ENCODE measurements at places on chromosomes 7 and 10.

GRCh38 chr10:76509446-76509845 lies 1078.0 kb downstream of the LRMDA start:
- peak; percentile 16 for DNase-seq

- DNase-seq: peak; percentile 38
Observed at GRCh38 chr7:134362587-134363483, 46.1 kb upstream of the SLC35B4 start.

GRCh38 chr7:10703059-10703458 lies 270.6 kb upstream of the PHF14 start:
- no peak for DNase-seq

DNA sequence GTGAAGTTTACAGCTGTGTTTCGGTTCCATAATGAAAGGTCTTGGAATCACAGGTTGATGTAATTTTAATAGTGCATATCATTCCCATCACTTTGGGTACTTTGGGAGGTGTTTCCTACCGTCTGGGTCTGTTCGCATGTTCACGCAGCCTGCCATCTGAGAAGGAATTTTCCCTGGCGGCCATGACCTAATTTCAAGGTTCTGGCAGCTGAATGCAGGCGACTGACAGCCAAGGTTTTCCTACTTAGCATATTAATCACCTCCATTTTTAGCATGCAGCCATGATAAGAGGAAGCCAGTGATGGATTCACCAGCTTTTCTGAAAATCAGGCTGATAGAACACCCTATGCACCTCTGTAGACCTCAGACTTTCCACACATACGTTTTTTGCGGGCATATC lies 319.1 kb upstream of the TMEM229A start:
- no peak for DNase-seq

DNA sequence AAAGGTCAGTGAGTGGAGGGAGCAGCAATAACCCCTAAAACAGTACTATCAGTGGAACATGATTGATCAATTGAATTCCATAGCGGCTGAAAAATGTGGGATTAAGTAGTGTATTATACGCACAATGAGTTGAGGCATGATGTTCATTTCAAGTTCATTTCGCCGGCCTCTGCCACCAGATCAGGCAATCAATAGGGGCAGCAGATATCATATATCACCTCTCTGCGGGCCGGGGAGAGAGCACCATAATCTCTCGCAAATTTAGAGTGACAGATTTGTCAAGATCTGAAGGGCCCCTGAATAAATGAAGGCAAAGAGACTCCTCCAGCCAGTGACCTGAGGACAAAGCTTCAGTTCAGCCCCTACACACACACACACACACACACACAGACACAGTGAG lies 58.5 kb downstream of the PAX2 start:
- DNase-seq: no peak

GRCh38 chr7:128743112-128743772 lies 4.1 kb downstream of the CALU start:
- peak; percentile 54 for DNase-seq

DNA sequence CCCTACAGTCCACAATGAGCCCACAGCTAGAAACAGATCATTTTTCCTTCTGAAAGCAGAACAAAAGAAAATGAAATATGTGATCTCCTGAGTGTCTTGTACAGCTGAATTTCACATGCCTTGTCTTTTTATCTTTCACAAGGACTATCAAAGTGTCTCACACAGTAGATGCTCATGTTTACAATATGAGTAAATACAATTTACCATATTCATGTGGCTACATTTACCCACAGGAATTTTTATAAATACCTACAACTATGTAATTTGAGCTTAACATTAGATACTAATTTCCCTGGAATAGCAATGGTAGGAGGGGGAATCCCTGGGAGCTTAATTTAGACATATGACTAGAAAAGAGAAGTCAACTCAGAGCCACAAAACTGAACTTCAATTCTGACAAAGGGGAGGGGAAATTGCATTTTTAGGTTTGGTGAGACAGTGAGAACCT lies 186.2 kb downstream of the MACC1 start:
- DNase-seq: peak; percentile 9

DNA sequence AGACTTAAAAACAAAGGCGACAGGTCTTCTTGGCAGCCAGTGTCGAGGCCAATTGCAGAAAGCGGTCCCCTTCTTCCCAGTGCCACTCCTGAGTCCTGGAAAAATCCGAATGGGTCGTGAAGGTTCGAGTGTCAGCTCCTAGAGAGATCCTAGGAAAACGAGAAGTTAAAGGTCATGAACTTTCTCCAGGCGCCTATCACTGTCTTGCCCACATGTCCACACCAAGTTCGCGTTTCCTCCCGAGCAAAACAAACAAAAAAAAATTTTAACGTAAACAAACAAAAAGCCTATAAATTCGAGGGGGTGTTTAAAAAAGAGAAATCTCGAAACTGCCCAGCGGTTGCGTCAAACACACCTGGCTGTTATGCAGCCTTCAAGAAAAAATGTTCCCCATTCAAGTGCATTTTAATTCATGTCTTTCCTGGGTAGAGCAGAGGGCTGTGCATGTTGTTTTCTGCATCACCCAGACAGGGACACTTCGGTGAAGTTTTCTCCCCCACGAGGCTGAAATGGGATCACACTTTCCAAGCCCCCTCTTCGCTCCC lies 1.5 kb downstream of the ARHGAP21 start:
- peak; percentile 49 for DNase-seq

DNA sequence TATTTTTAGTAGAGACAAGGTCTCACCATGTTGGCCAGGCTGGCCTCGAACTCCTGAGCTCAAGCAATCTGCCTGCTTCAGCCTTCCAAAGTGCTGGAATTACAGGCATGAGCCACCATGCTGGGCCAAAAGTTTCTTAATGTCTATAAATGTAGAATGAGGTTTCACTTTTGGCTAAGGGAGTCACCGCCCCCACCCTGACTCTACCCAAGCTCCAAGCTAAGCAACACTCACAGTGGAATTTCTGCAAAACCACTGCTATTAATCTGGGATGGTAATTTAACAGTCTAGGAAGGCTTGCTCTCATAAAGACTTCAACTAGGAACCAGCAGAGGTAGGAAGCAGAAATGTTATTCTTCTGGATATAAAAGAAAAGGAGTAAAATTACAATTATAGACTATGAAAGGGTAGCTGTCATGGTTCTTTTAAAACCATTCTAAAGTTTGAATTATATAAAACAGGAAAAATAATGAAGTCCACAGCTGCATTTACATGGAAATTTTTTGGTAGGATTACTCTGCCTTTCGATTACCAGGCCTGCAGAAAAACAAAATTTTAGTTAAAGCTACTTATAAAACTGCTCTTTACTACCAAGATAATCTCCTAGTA lies 211.6 kb downstream of the SFMBT2 start:
- no peak for DNase-seq

GRCh38 chr7:145152589-145152988 lies 316.7 kb upstream of the TPK1 start:
- no peak for DNase-seq

DNA sequence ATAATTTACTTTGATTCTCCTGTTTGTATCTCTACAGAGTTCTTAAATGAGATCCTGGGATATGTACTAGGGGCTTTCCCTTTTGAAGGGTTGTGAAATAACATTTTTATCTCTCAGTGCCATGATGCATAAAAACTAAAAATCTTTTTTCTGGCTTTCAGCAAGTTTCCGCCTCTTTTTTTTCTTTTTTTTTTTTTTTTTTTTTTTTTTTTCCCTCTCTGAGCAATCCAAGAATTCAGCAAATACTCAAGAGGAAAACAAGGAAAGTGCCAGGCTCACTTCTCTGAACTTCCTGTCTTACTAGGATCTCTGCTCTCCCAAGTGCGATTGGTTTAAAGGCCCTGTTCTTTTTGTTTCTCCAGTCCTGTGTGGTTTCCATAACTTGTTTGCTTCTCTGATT lies 79.9 kb downstream of the HYCC1 start:
- no peak for DNase-seq

DNA sequence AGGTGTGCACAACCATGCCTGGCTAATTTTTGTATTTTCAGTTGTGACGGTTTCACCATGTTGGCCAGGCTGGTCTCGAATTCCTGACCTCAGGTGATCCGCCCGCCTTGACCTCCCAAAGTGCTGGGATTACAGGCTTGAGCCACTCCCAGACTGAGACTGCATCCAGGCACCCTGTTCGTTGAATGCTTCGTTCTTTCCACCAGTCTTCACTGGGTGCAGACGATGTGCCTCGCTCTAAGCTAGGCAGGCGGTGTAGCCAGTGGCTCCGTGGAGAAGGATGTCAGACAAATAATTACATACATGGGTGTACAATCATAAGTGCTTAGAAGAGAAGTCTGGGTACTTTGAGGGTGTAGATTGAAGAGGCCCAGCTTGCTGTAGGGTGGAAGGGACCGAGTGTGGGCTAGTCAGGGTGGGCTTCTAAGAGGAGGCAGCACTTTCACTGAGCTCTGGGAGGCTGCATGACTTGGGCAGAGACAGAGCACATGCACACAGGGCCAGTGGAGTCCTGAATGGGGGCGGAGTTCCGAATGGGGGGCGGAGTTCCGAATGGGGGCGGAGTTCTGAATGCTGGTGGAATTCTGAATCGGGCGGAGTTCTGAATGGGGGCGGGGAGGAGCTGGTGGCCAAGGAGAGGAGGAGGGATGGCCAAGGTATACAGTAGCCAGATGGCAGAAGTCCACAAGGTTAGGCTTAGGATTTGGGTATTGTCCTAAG lies 74.3 kb downstream of the COL26A1 start:
- no peak for DNase-seq

GRCh38 chr7:155685791-155686160 lies 41.3 kb downstream of the RBM33 start:
- DNase-seq: no peak

DNA sequence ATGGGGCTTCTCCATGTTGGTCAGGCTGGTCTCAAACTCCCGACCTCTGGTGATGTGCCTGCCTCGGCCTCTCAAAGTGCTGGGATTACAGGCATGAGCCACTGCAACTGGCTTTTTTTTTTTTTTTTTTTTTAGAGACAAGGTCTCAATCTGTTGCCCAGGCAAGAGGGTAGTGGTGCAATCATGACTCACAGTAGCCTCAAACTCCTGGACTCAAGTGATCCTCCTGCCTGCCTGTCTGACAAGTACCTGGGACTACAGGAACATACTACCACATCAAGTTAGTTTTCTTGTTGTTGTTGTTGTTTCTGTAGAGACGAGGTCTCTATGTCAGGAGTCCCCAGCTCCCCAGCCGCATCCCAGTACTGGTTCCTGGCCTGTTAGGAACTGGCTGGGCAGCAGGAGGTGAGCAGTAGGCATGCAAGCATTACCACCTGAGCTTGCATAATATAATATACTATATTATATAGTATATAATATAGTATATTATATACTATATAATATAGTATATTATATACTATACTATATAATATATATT lies 55.7 kb downstream of the TPK1 start:
- peak; percentile 42 for DNase-seq

DNA sequence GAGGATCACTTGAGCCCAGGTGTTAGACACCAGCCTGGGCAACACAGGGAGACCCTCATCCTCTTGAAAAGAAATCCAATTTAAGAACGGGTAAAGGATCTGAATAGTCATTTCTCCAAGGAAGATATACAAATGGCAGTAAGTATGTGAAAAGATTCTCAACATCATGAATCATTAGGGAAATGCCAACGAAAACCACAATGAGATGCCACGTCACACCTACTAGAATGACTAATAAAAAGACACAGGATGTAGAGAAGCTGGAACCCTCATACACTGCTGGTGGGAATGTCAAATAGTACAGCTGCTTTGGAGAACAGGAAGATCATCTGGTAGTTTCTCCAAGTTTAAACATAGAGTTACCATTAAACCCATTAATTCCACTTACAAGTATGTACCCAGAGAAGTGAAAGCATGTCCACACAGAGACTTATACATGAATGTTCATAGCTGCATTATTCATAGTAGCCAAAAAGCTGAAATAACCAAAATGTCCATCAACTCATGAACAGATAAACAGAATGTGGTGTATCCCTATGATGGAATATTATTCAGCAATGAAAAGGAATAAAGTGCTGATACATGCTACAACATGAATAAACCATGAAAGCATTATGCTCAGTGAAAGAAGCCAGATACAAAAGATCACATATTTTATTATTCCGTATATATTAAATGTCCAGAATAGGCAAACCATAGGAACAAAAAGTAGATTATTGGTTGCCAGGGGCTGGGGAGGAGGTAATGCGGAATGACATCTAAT lies 13.1 kb upstream of the ZMIZ2 start:
- peak; percentile 97 for DNase-seq

- DNase-seq: no peak
Observed at GRCh38 chr7:148790131-148790726, 91.5 kb downstream of the CUL1 start.

GRCh38 chr7:55245271-55245723 lies 119.8 kb upstream of the LANCL2 start:
- peak; percentile 89 for DNase-seq

DNA sequence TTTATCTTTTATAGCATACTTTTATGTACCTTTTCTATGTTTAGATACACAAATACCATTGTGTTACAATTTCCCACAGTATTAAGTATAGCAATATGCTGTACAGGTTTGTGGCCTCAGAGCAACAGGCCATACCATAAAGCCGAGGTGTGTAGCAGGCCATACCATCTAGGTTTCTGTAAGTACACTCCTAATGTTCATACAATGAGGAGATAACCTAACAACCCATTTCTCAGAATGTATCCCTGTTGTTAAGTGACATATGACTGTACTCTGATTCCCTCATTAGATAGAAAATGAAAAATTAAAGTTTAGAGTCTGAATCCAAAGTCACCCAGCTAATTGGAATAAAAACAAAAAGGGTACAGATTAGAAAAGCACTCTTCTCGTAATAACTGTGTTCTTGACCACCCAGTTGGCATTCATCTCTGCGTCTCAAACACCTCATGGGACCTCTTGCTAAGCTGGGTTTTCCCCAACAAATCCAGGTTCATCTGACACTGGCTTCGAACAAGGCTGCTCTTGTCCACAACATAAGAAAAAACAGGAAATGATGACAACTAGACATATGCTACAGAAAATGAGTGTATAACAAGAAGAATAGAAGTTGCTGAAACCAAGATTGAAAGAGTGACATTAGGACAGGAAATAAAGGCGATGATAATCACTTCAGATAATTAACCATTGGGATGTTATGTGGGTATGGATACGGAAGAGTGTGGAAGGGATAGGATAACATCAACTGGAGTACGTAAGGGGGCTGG lies 1.4 kb downstream of the NDUFB8 start:
- DNase-seq: no peak

GRCh38 chr10:88194041-88194887 lies 330.8 kb downstream of the PTEN start:
- no peak for DNase-seq

DNA sequence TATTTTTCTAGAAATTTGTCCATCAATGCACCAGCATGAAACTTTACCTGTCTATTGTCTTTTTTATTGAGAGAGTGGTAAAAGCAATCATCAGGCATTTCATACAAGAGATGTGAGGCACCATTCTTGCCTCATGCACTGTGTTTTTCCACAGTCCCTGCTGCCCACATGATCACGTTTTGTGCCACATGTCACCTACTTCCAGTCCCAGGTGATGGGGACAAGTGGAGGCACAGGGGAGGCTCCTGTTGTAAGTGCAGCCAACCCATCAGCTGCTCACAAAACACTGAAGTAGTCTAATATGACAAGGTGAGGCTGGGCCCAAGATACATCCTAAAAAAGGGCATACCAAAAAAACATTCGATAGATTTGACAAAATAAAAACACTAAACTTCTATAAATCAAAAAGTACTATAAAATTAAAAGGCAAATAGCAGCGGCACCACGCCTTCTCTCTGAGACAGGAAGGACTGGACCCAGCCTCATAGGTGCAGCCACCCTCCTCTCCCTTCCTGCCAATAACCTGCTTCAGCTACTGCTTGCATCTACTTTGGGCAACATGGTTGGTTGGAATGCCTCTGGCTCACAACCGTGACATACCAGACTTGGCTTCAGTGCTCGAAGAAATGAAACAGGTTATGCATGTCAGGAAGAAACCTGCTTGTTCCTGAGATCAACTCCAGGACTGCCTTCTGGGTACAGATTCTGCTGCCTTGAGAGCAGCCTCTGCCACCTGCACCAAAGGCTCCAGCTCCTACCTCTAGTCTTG lies 2.3 kb downstream of the ZC3HAV1L start:
- no peak for DNase-seq

Data from choroid plexus epithelial cell (primary cell).